ENCODE measurements at places on chromosomes 6 and 20.

- no peak overlapping the region for H3K27ac ChIP-seq
- H3K4me3 ChIP-seq: no peak overlapping the region
- H3K27me3 ChIP-seq: no peaks in the 10 kb centered on the region
- peaks cover 29% of the 10 kb centered on the region for H3K4me1 ChIP-seq
Observed at GRCh38 chr20:58342104-58342945, 32.8 kb downstream of the RAB22A start.

- H3K4me1 ChIP-seq: peaks cover 26% of the 10 kb centered on the region
- H3K4me3 ChIP-seq: peak overlapping the region; percentile 88
- no peak overlapping the region for H3K27ac ChIP-seq
- DNase-seq: no peak
- peaks cover 39% of the 10 kb centered on the region for H3K27me3 ChIP-seq
- no peaks in the 10 kb centered on the region for H3K36me3 ChIP-seq
Observed at GRCh38 chr6:93416571-93417420, 2.6 kb downstream of the EPHA7 start.

- H3K4me3 ChIP-seq: no peak overlapping the region
- H3K27me3 ChIP-seq: peaks cover 9% of the 10 kb centered on the region
- H3K4me1 ChIP-seq: no peaks in the 10 kb centered on the region
- peaks cover 9% of the 10 kb centered on the region for H3K36me3 ChIP-seq
- H3K27ac ChIP-seq: no peak overlapping the region
Observed at GRCh38 chr6:168616816-168617765, 176.1 kb downstream of the SMOC2 start.

DNA sequence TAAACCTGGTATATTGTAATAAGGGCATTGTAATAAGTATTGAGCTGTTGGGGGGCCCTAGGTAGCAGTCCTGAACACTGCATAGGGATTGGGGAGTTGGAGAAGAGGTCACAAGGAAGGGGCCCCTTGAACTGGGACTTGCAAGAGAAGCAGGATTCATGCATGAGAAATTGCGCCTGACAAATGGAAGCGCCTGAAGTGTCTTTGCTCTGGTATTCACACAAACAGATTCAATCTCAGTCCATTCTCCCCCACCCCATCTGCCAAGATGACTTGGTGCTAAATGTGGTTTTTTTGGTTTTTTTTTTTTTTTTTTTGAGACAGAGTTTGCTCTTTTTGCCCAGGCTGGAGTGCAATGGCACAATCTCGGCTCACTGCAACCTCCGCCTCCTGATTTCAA, 87.1 kb downstream of the CAP2 start:
- H3K4me3 ChIP-seq: no peak overlapping the region
- no peak for DNase-seq
- peaks cover 6% of the 10 kb centered on the region for H3K27me3 ChIP-seq
- H3K27ac ChIP-seq: no peak overlapping the region

- peaks cover 3% of the 10 kb centered on the region for H3K27me3 ChIP-seq
- H3K27ac ChIP-seq: no peak overlapping the region
- H3K4me1 ChIP-seq: no peaks in the 10 kb centered on the region
Observed at GRCh38 chr20:33267701-33268100, 15.3 kb upstream of the BPIFB1 start.

GRCh38 chr20:2902291-2902690, 29.0 kb downstream of the PTPRA start:
- H3K36me3 ChIP-seq: no peaks in the 10 kb centered on the region
- H3K27ac ChIP-seq: no peak overlapping the region
- no peak for DNase-seq
- no peaks in the 10 kb centered on the region for H3K27me3 ChIP-seq
- peaks cover 47% of the 10 kb centered on the region for H3K4me1 ChIP-seq

DNA sequence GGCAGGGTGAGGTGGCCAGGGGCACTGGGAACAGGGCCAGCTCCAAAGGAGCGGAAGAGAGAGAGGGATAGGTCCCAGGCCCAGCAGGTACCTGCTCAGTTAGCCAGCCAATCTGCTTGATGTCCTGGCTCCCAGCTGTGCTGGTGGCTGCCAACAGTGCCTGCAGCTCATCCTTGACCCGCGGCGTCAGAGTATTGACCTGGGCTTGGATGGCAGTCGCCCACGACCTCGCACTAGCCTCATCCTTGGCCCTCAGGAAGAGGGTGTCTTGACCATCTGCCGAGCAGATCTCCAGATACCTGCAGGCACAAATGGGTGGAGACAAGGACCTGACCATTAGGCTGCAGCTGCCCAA, 11.1 kb upstream of the CDK5RAP1 start:
- H3K4me3 ChIP-seq: no peak overlapping the region
- peaks cover 37% of the 10 kb centered on the region for H3K4me1 ChIP-seq
- DNase-seq: no peak
- no peaks in the 10 kb centered on the region for H3K36me3 ChIP-seq
- H3K27me3 ChIP-seq: no peaks in the 10 kb centered on the region
- H3K27ac ChIP-seq: no peak overlapping the region

- H3K4me3 ChIP-seq: no peak overlapping the region
- no peaks in the 10 kb centered on the region for H3K27me3 ChIP-seq
- DNase-seq: no peak
- H3K4me1 ChIP-seq: no peaks in the 10 kb centered on the region
- no peak overlapping the region for H3K27ac ChIP-seq
Observed at GRCh38 chr6:73774311-73774774, 78.3 kb downstream of the CD109 start.
